ENCODE measurements at places on chromosomes 7 and 10.

DNA sequence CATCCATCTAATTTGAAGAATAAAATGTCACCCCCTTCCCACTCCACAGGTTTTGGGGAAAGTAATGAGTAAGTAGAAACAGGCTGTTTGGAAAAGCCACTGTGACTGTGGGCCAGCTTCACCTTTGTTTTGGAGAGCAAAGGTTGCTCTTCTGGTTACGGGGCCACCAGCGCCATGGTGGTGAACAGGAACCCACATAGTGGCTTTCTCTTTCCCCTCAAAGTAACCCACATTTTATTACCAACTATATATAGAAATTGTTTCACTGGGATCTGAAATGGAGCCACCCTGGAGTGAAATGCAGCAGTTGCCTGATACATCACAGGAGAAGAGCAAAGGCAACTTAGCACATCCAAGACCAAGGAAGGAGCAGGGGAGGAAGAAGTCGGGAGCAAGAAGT, 112.3 kb upstream of the EFCAB10 start:
- DNase-seq = no peak

DNA sequence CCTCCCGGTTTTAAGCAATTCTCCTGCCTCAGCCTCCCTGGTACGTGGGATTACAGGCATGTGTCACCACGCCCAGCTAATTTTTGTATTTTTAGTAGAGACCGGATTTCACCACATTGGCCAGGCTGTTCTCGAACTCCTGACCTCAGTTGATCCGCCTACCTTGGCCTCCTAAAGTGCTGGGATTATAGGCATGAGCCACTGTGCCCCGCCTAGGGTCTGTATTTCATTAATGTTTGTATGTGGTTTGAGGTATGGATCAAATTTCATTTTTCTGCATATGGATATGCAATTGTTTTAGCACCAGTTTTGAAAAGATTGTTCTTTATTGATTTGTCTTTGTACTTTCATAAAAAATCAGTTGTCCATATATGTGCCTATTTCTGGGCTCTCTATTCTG, 26.0 kb downstream of the CYP26A1 start:
- DNase-seq = no peak

DNA sequence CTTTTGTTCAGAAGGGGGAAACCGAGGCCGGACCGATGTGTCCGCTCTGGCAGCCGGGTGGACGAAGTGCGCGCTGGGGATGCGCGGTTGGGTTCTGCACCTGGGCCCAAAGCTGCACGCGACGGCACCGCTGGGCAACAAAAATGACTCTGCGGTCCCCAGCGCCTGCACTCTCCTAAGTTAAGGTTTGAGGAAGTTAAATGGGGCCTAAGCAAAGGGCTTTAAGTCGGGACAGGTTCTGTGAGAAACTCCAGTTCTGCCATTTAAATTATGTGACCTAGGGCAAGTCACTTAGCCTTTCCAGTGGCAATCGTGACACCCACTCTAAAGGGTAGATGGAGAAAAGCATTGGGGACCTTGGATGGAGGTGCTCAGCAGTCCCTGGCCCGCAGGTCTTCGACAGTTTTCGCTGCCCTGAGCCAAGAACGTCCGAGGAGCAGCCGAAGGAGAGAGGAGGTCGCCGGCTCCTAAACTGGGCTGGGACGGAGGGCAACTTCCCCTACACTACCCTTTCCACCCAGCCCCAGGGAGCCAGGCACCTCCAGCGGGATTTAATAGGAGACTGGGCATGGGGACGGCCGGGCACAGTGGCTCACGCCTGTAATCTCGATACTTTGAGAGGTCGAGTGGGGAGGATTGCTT, 534 bp upstream of the ACBD5 start:
- DNase-seq = no peak

DNA sequence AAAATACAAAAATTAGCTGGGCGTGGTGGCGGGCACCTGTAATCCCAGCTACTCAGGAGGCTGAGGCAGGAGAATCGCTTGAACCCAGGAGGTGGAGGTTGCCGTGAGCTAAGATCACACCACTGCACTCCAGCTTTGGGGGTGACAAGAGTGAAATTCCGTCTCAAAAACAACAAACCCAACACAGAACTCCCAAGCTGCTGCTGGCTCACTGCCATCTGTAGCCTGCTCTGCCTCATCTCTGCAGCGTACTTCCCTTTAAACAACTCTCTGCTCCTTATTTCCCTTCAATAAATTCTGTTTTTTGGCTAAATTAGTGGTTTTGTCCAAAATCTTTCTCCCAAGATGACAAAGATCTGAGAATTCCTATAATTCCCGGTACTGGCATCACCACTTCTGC, 189.2 kb upstream of the GALNT17 start:
- no peak for DNase-seq

DNA sequence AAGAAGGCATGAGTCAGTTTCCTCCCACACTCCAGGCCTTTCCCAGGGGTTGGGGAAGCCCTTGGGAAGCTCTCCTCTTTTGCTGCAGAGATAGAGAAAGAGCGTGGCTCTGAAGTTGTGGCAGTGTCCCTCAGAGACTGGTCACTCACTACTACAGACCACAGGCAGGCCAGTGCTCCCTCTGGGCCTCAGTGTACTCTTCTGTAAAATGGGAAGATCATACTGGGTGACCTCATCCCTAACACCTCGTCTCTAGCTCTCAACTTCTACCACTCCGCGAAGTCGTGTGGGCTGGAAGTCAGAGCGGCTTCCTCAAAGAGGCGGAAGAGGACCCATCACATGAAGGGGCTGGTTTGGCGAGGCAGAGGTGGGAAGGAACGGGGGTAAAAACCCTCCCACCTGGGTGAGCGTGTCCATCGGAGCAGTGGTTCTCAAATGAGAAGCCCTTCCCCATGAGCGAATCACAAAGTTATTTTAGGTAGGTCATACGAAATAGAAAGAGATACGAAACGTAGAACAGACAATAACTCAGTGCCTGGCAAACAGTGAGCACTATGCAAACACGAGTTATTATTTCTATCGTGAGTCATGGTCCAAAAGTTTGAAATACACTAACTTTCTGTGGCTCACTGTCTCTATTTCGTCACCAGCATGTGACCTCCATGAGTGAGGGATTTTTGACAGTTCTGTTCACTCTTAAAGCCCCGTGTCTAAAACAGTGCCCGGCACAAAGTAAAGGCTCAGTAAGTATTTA, 32.7 kb downstream of the PRKAG2 start:
- DNase-seq = no peak

GRCh38 chr7:42709284-42709683, 202.6 kb downstream of the C7orf25 start:
- DNase-seq = no peak

DNA sequence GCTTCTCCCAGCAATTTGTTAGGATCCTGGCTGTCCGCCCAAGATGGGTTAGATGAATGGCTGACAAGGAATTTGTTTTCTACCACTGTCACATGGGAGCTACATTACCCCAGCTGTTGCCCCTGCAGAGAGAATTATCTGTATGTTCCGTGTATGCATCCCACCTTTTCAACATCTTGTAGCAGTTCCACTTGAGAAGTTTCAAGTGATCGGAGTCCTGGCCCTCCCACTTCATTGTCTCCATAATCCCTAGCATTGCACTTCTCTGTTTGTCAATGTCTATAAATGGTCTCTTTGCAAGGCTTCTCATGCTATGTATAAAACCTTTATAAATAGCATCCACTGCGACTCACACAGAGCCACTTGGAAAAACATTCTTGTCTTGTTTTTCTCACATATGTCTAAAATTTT, 972.5 kb downstream of the CNTNAP2 start:
- no peak for DNase-seq

- DNase-seq = no peak
Measured at GRCh38 chr10:31906039-31906438, 22.6 kb downstream of the ARHGAP12 start.

DNA sequence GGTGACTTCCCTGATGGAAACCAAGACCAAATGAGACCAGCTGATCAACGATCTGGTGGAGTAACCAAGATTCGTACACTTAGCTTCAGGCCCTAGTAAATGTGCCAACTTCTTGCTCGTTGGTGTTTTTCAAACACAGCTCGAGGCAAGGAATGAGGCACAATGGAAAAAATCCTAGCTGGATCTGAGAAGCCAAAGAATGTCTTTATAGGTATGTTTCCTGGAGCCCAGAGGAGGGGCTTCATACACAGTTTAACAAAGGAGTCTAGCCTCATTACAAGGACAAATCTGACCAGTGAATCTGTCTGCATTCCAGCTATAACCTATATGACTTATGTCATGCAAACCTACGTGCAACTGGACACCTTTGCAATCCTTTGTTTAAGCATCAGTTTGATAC, 3.7 kb downstream of the COL17A1 start:
- no peak for DNase-seq

DNA sequence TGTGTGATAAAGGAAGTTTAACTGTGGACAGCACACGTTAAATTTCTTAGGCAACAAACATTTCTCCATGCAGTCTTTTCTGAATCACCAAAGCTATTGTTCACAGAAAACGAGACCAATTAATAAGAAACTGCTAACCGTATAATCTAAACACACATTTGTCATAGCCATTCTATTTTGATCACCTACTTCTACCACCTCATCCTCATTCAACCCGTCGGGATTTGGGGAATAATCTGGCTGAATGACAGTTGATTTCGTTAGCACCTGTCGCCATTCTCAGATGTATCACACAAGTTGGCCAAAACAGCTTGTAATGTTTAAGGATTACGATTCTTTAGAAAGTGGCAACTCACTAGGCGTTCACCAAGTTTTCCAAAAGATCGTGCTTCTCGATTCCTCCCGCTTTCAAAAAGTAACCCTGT, 1.2 kb downstream of the EZH2 start:
- no peak for DNase-seq

DNA sequence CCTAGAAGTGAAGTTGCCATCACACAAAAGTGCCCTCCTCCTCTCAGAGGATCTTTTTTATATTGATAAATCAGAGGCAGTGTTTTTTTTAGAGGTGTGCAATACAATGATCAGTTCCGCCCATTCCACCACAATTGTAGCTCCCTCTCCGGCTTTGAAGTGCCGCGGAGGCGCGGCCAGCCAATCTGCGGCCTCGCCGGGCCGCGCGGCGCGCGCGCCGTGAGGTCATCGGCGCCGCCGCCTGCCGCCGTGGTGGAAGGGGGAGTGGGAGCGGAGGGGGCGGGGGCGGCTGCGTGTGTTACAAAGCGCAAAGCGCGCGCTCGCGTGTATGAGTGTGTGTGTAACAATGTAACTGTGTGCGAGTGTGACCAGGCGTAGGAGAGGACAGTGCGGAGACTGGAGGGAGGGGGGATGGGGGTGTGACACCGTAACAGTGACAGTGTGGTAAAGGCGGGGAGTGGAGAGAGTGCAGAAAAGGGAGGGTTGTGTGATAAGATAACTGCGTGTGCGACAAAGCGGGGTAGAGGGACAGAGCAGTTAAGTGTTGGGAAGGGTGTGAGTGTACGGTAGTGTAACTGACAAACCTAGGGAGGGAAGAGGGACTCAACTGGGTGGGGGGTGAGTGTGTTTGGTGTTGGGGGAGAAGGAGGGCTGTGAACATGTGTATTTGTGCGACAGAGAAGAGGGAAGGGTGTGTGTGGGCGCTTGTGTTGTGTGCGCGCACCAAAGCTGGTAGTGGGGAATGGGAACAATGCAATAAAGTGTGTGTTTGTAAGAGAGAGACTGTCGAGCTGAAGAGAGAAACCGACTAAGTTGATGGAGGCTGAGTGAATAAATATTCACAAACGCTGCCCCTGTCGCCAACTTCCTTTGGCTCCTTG, at the start of gene SP8:
Gene SP8, minus strand, starts transcription at position 108 of the 881 bp plus-strand sequence. Its CDS starts 88 bp downstream, at position 20.
- DNase-seq = no peak

GRCh38 chr10:52258799-52259425, 55.2 kb upstream of the DKK1 start:
- DNase-seq = no peak

DNA sequence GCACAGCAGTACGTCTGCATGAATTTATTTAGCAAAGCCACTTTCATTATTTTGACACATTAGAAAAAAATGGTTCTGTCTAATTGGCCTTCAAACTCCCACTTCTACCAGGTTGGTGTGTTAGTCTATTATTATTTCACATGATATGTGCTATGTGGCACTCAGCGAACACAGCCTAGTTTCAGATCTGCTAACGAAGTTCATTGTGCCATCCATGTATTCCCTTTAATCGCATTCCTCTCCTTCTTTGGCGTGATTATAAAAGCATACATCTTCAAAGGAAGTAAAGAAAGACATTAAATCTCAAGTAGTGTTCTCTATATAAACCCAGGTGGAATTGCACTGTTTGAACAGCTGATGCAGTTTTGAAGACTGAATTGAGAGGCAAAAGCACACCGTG, 96.4 kb upstream of the CACNA2D1 start:
- DNase-seq = no peak

DNA sequence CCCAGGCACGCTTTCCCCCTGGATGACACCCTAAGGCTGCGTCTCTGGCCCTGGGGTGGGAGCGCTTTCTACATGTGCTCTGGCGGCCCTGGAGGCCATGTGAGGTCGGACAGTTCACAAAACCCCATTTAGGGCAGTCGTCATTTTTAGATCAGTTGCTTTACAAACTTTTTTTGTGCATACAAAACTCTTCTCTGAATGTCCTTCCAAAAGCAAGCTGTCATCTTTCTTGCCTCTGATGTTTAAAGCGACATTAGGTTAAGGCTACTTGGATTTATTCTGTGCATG, 5.9 kb downstream of the MAFK start:
- no peak for DNase-seq

DNA sequence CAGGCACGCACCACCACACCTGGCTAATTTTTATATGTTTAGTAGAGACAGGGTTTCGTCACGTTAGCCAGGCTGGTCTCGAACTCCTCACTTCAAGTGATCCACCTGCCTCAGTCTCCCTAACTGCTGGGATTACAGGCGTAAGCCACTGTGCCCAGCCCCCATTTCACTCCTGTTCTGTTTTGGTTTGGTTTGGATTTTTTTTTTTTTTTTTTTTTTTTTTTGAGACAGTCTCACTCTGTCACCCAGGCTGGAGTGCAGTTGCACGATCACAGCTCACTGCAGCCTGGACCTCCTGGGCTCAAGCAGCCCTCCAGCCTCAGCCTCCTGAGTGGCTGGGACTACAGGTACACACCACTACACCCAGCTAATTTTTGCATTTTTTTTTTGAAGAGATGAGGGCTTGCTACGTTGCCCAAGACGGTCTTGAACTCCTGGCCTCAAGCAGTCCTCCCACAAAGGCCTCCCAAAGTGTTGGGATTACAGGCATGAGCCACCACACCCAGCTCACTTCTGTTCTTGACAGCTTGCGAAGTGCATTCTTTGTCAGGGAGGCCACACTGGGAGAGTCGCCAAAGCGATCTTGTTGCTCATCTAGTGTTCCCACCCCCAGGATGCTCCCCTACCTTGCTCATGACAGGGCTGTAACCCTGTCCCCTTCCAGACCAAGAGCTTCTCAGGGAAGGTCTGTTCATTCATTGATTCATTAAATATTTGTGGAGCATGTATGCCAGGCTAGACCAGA, 229.1 kb downstream of the CUX1 start:
- no peak for DNase-seq

DNA sequence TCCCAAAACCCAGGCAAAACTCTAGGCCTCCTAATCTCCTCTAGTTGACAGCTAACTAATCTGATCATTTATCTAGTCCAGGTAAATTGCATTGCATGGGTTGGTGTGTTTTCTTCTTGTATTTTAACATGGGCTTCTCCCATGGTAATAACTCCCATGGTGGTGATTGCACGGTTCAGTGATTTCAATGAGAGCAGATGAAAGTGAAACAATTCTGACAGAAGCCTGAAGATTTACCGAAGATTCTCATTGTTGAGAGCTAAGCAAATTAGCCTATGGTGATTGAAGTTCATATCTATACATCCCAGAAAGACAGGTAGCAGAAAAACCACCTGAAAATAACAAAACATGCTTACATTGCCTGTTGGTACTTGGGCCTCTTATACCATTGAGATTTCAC, 26.6 kb upstream of the LIPN start:
- DNase-seq = no peak

GRCh38 chr7:128236924-128237586, 4.0 kb upstream of the LEP start:
- no peak for DNase-seq
